ENCODE measurements at places on chromosomes 1 and 21.

- no peak for DNase-seq
Observed at GRCh38 chr1:215794156-215794555, 227.1 kb downstream of the KCTD3 start.

GRCh38 chr1:209029737-209030136 lies 553.8 kb upstream of the CAMK1G start:
- DNase-seq, result no peak

- DNase-seq, result no peak
Observed at GRCh38 chr1:90044346-90044745, 49.4 kb downstream of the ZNF326 start.

GRCh38 chr1:89989099-89989498 lies 5.8 kb upstream of the ZNF326 start:
- DNase-seq, result no peak

DNA sequence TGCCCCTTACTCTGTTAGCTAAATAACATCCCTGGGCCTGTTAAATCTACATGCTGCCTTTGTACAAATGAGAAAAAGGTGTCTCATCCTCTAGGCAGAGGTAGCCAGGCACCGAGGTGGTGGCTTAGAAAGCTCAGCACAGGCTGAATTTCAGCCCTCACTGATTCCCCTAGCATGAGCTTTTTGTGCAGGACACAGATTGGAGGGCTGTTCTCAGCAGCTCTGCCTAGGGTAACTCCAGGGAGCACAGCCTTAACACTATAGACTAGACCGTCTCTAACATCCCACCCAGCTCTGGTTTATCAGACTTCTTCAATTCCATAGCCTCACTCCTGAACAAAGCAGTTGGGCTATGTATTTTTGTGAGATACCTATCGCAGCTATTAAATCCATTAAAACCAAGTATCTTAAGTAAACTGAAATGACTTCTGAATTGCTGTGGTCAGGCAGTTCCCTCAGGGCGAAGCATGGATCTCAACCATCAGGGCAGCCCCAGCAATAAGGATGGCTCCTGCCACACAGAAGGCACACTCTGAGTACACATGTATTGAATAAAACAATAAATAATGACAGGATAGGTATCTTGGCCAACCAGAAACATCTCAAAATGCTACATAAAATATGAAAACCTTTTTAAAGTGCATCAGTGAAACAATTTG lies 14.8 kb downstream of the S100A6 start:
- DNase-seq, result no peak

- no peak for DNase-seq
Observed at GRCh38 chr1:171426645-171427044, 58.7 kb upstream of the PRRC2C start.
